ENCODE measurements at places on chromosomes 12 and 14. TPM values are rescaled to one million over a fixed set of nuclear protein-coding genes. Genes with fewer than 3 reads are reported as not detected.

GRCh38 chr14:85172290-85172689 lies 357.7 kb upstream of the FLRT2 start:
- no peaks in the 10 kb centered on the region for H3K27me3 ChIP-seq
- H3K4me1 ChIP-seq = no peaks in the 10 kb centered on the region
- no peaks in the 10 kb centered on the region for H3K36me3 ChIP-seq
- DNase-seq = no peak

Gene ACSM4
- not detected for total RNA-seq

Gene FLRT2
- not detected for total RNA-seq

Gene NPAS3
- total RNA-seq = not detected

Gene KIF26A
- total RNA-seq = 0.38 TPM

- peaks cover 9% of the 10 kb centered on the region for H3K4me1 ChIP-seq
- H3K4me3 ChIP-seq = peak overlapping the region; percentile 86
Observed at GRCh38 chr12:82687021-82688011, 610 bp downstream of the TMTC2 start.

DNA sequence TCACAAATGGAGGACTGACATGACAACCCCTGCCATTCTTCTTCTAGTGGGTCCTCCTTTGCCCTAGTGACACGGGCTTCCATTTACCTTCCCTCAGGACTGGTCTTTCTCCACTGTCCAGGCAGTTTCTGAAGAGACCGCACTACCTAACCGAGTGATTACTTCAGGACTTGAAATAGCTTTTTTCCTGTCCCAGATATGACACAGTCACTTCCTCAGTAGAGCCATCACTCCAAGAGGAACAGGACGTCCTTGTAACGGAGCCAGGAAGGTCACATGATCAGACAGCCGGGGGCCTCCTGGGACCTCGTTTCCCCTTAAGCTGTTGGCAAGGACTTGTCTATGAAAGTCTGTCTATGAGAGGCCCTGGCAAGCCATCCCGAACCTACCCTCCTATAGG lies 62.3 kb downstream of the FOS start:
- no peaks in the 10 kb centered on the region for H3K36me3 ChIP-seq
- H3K4me3 ChIP-seq = no peak overlapping the region
- H3K4me1 ChIP-seq = peaks cover 2% of the 10 kb centered on the region
- H3K27me3 ChIP-seq = no peaks in the 10 kb centered on the region
- no peak for DNase-seq

- peak overlapping the region; percentile 92 for H3K27ac ChIP-seq
- H3K4me1 ChIP-seq = peaks cover 53% of the 10 kb centered on the region
- H3K4me3 ChIP-seq = peak overlapping the region; percentile 31
- peak; percentile 36 for DNase-seq
Observed at GRCh38 chr12:96047229-96048211, 12.1 kb upstream of the LTA4H start.

Gene MSI1
- 2.7 TPM for total RNA-seq

Data from activated CD4-positive, alpha-beta memory T cell treated with anti-CD3 and anti-CD28 coated beads for 36 hours (primary cell).